ENCODE measurements at places on chromosomes 4 and X. TPM values are rescaled to one million over a fixed set of nuclear protein-coding genes. Genes with fewer than 3 reads are reported as not detected.

GRCh38 chrX:40625294-40625693 is 2.1 kb downstream of the MPC1L start:
- DNase-seq = no peak
- H3K27me3 ChIP-seq = no peaks in the 10 kb centered on the region
- H3K36me3 ChIP-seq = no peaks in the 10 kb centered on the region
- H3K4me1 ChIP-seq = no peaks in the 10 kb centered on the region
- no peak overlapping the region for H3K4me3 ChIP-seq

DNA sequence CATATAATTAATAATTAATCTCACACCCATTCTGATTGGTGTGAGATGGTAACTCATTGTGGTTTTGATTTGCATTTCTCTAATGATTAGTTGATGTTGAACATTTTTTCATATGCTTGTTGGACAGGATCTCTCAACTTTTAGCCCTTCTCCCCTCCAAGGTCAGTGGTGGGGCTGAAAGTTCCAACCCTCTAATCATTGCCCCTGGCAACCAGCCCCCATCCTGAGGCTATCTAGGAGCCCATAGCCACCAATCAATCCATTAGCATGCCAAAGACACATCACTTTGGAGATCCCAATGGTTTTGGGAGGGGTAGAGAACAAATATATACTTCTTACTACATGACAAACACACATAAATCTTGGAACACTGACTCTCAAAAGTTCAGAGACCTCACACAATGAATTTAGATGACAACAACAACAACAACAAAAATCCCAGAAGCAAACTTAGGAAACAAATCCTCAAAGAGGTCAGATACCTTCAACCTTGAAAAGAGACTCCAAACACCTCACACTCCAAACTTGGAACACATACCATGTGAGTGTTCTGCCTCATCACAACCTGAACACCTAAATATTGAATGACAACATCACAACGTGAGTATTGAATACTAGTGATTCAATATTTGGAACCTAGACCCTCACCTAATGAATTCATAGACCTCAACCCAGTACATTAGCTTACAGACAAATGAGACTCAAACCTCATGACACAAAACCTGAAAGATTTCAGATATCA is 19.0 kb upstream of the PAGE4 start:
- no peaks in the 10 kb centered on the region for H3K36me3 ChIP-seq
- no peaks in the 10 kb centered on the region for H3K4me1 ChIP-seq
- H3K4me3 ChIP-seq = no peak overlapping the region
- no peak for DNase-seq
- no peaks in the 10 kb centered on the region for H3K27me3 ChIP-seq

DNA sequence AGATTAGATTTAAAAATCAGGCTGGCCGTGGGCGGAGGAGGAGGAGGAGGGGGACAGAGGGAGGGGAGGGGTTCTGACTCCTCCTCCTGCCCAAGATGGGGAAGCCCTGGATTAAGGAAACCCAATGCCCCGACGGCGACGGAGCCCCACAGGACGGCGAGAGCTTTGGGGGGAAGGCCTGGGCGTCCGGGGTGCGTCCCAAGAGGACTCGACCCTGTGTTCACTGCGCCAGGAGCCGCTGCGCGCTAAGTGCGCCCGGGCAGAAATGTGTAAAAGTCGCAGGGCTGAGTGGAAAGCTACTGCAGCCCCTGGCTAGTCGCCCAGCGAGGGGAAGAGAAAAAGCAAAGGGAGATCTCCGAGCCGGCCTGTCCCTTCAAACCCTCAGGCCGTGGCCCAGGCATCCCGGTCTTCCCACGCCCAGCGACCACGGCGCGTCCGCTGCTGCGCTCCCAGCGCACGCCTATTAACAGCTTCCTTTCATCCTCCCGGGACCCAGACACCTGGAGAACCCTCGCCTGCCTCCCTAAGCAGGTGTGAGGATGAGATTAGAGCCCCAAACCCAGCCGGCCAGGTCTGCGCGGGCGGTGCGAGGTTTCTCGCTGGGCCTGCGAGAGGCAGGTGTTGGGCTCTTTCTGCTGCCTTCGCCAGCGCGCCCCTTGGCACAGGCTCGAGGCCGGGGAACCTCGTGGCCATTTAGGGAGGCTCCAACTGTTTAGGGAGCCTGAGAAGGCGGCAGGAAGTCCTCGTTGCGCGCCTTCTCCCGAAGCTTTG is 1.4 kb upstream of the RPS6KA3 start:
- peak; percentile 88 for DNase-seq
- no peaks in the 10 kb centered on the region for H3K36me3 ChIP-seq
- no peaks in the 10 kb centered on the region for H3K27me3 ChIP-seq
- H3K4me1 ChIP-seq = no peaks in the 10 kb centered on the region

- no peak overlapping the region for H3K27ac ChIP-seq
- DNase-seq = no peak
- H3K36me3 ChIP-seq = no peaks in the 10 kb centered on the region
- H3K4me3 ChIP-seq = no peak overlapping the region
- H3K27me3 ChIP-seq = no peaks in the 10 kb centered on the region
- H3K4me1 ChIP-seq = no peaks in the 10 kb centered on the region
Observed at GRCh38 chr4:21415728-21416127, 532.8 kb downstream of the KCNIP4 start.

CT47B1 gene
- total RNA-seq = not detected

GRCh38 chrX:8743126-8743732 is 11.3 kb upstream of the ANOS1 start:
- H3K4me1 ChIP-seq = no peaks in the 10 kb centered on the region
- H3K27me3 ChIP-seq = peaks cover 3% of the 10 kb centered on the region
- no peak for DNase-seq
- no peak overlapping the region for H3K27ac ChIP-seq

- H3K4me1 ChIP-seq = peaks cover 24% of the 10 kb centered on the region
- DNase-seq = no peak
- H3K27me3 ChIP-seq = no peaks in the 10 kb centered on the region
- H3K36me3 ChIP-seq = no peaks in the 10 kb centered on the region
- peak overlapping the region; percentile 74 for H3K27ac ChIP-seq
Observed at GRCh38 chrX:68895341-68895755, 66.5 kb downstream of the EFNB1 start.

PDE6B gene
- 4.2 TPM for total RNA-seq

DNA sequence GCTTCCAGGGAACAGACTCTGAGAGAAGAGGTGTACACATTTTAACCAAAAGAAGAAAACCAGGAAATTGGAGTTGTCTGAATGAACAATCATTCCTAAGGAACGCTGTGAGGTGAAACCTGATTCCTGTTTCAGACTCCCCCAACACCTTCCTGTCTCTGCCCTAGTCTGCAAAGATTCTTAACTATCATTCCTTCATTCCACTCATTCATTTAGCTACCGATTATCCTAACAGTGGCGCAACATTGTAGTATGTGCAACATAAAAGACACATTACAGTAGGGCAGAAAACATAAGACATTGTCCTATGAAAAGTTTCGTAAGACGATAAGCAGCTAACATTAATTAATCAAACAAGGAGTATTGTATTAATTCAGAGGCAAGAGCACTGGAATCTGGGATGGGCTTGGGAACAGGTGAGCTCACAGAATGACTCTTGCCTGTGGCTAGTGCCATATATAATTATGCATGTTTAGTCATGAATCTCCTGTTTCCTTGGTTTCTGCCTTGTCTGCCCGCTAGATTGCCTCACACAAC is 23.8 kb upstream of the ADH7 start:
- H3K27me3 ChIP-seq = no peaks in the 10 kb centered on the region
- DNase-seq = no peak
- H3K36me3 ChIP-seq = no peaks in the 10 kb centered on the region

DNA sequence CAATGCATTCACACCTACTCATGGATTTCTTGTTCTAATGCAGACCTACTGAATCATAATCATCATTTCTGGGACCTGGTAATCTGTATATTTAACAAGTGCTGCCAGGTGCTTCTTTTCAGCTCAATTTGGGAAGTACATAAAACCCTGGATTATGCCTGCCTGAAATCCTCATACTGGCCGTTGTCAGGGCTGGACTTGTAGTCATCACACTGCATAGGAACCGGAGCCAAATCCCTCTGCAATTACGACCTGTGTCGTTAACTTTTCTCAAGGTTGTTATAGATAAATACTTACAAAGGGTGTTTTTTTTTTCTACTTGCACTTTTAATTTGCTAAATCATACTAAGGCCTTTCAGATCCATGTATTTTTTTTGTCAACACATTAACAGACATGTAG is 294.9 kb upstream of the PRPS2 start:
- no peak overlapping the region for H3K4me3 ChIP-seq
- no peaks in the 10 kb centered on the region for H3K36me3 ChIP-seq
- DNase-seq = no peak
- H3K27me3 ChIP-seq = no peaks in the 10 kb centered on the region
- H3K27ac ChIP-seq = no peak overlapping the region
- H3K4me1 ChIP-seq = no peaks in the 10 kb centered on the region

DNA sequence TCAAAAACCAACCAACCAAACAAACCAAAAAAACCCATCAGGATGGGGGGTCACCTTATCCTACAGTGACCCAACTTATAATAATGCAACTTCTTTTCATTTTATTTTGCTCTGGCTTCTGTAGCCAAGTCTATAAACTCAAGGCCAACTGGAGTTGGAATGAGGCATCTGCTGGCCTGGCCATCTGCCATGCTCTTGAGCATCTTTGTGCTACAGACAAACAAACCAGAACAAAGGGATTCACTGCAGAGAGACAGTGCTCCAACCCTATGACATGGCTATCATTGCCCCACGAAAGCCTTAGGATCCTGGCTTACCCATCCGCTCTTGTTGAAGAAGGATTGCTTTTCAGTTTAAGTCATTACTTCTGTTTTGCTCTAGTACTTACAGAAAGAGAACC is 49.2 kb upstream of the SCRG1 start:
- no peak overlapping the region for H3K27ac ChIP-seq
- peaks cover 18% of the 10 kb centered on the region for H3K4me1 ChIP-seq
- no peaks in the 10 kb centered on the region for H3K27me3 ChIP-seq
- no peak for DNase-seq

TASL gene
- total RNA-seq = 0.49 TPM

- H3K27ac ChIP-seq = no peak overlapping the region
- H3K27me3 ChIP-seq = no peaks in the 10 kb centered on the region
- no peak overlapping the region for H3K4me3 ChIP-seq
- H3K36me3 ChIP-seq = no peaks in the 10 kb centered on the region
- peaks cover 8% of the 10 kb centered on the region for H3K4me1 ChIP-seq
Observed at GRCh38 chr4:9880406-9881197, 99.2 kb downstream of the DRD5 start.

SYN1 gene
- 2.7 TPM for total RNA-seq

- H3K27me3 ChIP-seq = no peaks in the 10 kb centered on the region
- H3K4me1 ChIP-seq = peaks cover 4% of the 10 kb centered on the region
- no peak overlapping the region for H3K4me3 ChIP-seq
- DNase-seq = peak; percentile 96
- no peaks in the 10 kb centered on the region for H3K36me3 ChIP-seq
- peak overlapping the region; percentile 53 for H3K27ac ChIP-seq
Observed at GRCh38 chr4:154010371-154010770, 221.5 kb upstream of the SFRP2 start.

DNA sequence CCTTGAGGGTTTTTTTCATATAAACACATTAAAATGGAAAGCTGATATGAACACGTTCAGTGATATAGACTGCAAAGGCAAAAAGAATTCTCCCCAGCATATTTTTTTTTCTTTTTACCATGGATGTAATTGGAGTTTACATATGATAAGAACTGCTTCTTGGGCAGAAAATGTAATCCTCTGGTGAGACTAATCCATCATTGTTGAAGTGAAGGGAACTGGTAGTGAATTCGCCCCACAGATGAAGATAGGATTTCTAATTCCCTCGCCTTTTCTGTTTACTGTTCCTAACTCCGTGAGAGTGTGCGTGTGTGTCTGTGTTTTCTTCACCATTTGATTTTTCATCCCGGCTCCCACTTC is 88.9 kb downstream of the GPR143 start:
- H3K4me1 ChIP-seq = no peaks in the 10 kb centered on the region
- no peak overlapping the region for H3K27ac ChIP-seq
- no peak for DNase-seq
- H3K36me3 ChIP-seq = no peaks in the 10 kb centered on the region
- H3K4me3 ChIP-seq = no peak overlapping the region
- no peaks in the 10 kb centered on the region for H3K27me3 ChIP-seq

ZNF711 gene
- total RNA-seq = 2.2 TPM

- H3K36me3 ChIP-seq = no peaks in the 10 kb centered on the region
- no peak overlapping the region for H3K4me3 ChIP-seq
- no peaks in the 10 kb centered on the region for H3K4me1 ChIP-seq
- H3K27ac ChIP-seq = no peak overlapping the region
- no peak for DNase-seq
Observed at GRCh38 chrX:9903146-9903545, 64.0 kb upstream of the CLDN34 start.

DNA sequence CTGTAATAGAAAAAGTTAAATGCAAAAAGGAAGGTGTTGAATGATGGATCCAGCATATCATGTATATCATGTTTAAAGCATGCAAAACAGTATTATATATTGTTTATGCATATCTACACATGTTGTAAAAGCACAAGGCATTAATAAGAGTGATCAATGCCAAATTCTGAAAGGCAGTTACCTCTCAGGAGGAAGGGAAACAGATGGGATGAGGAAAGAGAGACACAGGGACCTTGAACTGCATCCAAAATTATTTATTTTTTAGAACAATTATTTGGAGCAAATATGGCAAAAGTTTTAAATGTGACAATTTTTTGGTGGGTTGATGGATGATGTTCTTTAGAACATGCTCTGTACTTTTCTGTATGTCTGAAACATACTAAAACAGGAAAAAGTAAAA is 193.4 kb downstream of the CLCN4 start:
- H3K36me3 ChIP-seq = no peaks in the 10 kb centered on the region
- H3K27ac ChIP-seq = no peak overlapping the region

GRCh38 chr4:40196272-40196671 is 559 bp upstream of the RHOH start:
- no peak overlapping the region for H3K27ac ChIP-seq
- H3K36me3 ChIP-seq = no peaks in the 10 kb centered on the region
- no peak for DNase-seq
- no peaks in the 10 kb centered on the region for H3K4me1 ChIP-seq
- no peaks in the 10 kb centered on the region for H3K27me3 ChIP-seq

ASB12 gene
- not detected for total RNA-seq

JCHAIN gene
- total RNA-seq = 2.7 TPM

NWD2 gene
- total RNA-seq = 0.49 TPM

DNA sequence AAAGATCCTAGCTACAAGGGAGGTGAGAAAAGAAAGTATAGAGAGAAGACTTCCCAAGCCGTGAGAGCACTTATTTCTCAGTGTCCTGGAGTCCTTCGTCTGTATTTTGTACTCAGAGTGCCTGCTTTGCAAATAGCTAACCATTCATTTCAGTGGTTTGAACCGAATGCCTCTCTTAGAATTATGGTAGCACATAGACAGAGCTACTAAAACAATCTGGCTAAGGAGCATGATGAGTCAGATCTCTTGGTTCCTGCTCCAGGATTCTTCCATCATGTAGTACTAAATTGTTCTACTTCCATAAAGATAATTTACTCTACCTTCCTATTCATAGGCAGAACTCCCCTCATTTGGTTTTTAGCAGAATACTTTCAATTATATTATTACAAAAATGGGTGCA is 946.6 kb downstream of the STIM2 start:
- no peak overlapping the region for H3K27ac ChIP-seq
- H3K4me3 ChIP-seq = no peak overlapping the region
- no peaks in the 10 kb centered on the region for H3K27me3 ChIP-seq
- DNase-seq = no peak
- no peaks in the 10 kb centered on the region for H3K4me1 ChIP-seq
- H3K36me3 ChIP-seq = no peaks in the 10 kb centered on the region

- H3K36me3 ChIP-seq = peaks cover 37% of the 10 kb centered on the region
- no peak overlapping the region for H3K4me3 ChIP-seq
- no peaks in the 10 kb centered on the region for H3K4me1 ChIP-seq
- no peak overlapping the region for H3K27ac ChIP-seq
- no peak for DNase-seq
Observed at GRCh38 chr4:87445964-87446363, 23.6 kb downstream of the NUDT9 start.

- no peaks in the 10 kb centered on the region for H3K4me1 ChIP-seq
- H3K36me3 ChIP-seq = no peaks in the 10 kb centered on the region
- H3K27me3 ChIP-seq = no peaks in the 10 kb centered on the region
- H3K27ac ChIP-seq = no peak overlapping the region
- no peak overlapping the region for H3K4me3 ChIP-seq
Observed at GRCh38 chr4:174702979-174703478, 126.0 kb downstream of the GLRA3 start.

FAAH2 gene
- total RNA-seq = 10.6 TPM

Data from vagina (tissue), 2 donors.